Thoracic aorta (tissue), 2 donors: ENCODE measurements at places on chromosomes 6 and 20. TPM values are rescaled to one million over a fixed set of nuclear protein-coding genes. Genes with fewer than 3 reads are reported as not detected.

Gene CD40
- total RNA-seq = 33.3 TPM

Gene NHLRC1
- 0.85 TPM for total RNA-seq

Gene PEX3
- 11.4 TPM for total RNA-seq

Gene GJA1
- total RNA-seq = 281 TPM

Gene PROKR2
- total RNA-seq = not detected

Gene FAM209B
- total RNA-seq = not detected

Gene MEI4
- total RNA-seq = not detected

Gene RSPO4
- total RNA-seq = not detected

Gene RNF144B
- 15.8 TPM for total RNA-seq

Gene UST
- 24.2 TPM for total RNA-seq

Gene JPH2
- 169 TPM for total RNA-seq

Gene PAK5
- not detected for total RNA-seq

Gene RHAG
- total RNA-seq = not detected

Gene GNL1
- total RNA-seq = 32.9 TPM

Gene ARFGEF2
- total RNA-seq = 25.9 TPM

Gene C6orf58
- total RNA-seq = not detected

Gene CD24
- total RNA-seq = 6.6 TPM
